ENCODE measurements at places on chromosomes 1 and 21. TPM values are rescaled to one million over a fixed set of nuclear protein-coding genes. Genes with fewer than 3 reads are reported as not detected.

DNA sequence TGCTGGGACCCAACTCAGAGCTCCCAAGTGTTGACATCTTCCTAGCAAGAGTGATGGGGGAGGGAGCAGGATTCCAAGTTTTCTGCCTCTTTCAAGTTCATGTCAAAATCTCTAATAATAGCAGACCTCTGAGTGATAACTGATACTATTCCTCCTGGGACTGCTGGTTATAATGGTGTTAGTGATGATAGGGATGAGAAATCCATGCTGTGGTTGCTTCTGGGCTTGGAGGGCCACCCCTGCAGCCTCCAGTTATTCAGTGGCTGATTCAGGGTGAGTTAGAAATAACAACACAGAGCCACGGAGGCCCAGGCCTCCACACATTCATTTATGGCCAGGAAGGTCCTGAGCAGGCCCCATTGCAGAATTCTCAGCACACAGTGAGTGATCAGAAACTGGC is 40.6 kb upstream of the ARTN start:
- peaks cover 6% of the 10 kb centered on the region for H3K36me3 ChIP-seq
- H3K27me3 ChIP-seq, result no peaks in the 10 kb centered on the region
- no peak overlapping the region for H3K27ac ChIP-seq
- H3K4me3 ChIP-seq, result no peak overlapping the region
- DNase-seq, result no peak

- no peaks in the 10 kb centered on the region for H3K27me3 ChIP-seq
- peak overlapping the region; percentile 96 for H3K27ac ChIP-seq
- H3K4me3 ChIP-seq, result peak overlapping the region; percentile 72
Measured at GRCh38 chr21:16279731-16280581, 550.2 kb downstream of the USP25 start.

ACTN2 gene
- total RNA-seq, result not detected

DNA sequence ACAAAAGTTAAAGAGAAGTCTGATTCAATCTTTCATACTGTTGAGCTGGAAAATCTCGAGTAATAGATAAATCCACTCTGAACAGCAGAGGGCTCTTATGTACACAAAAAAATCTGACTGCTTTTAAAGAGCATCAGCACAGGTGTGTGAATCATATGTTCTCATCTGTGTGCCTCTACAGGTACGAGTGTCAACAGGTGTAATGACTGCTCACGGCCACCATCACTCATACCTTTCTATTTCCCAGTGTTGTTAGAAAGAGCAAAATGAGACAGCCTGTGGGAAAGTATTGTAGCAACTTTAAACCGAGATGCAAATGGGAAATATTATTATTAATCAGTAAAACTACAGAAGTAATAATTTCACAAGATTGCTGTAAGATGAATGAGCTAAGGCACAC is 49.0 kb upstream of the SCAF4 start:
- no peak overlapping the region for H3K4me3 ChIP-seq
- H3K36me3 ChIP-seq, result no peaks in the 10 kb centered on the region
- H3K27me3 ChIP-seq, result no peaks in the 10 kb centered on the region

DNA sequence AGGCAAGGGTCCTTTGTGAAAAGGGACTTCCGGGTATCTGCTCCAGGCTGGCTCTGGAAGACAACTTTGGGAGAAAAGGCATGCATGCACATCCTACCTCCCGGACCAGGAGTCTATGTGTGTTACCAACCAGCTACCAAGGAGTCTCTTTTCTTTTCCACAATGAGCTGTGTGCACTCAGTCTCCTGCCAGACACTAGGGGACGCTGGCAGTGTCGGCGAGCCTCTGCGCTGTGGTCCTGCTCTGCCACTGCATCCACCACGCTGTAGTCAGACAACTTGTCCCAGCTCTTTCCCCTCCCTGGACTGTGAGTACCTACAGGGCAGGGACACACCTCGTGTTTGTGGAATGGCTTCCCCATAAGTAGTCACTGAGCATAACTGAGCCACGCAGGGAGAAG is 5.1 kb upstream of the SSR2 start:
- no peak for DNase-seq
- H3K4me3 ChIP-seq, result no peak overlapping the region
- peaks cover 2% of the 10 kb centered on the region for H3K4me1 ChIP-seq
- no peaks in the 10 kb centered on the region for H3K36me3 ChIP-seq
- peaks cover 9% of the 10 kb centered on the region for H3K27me3 ChIP-seq

DNA sequence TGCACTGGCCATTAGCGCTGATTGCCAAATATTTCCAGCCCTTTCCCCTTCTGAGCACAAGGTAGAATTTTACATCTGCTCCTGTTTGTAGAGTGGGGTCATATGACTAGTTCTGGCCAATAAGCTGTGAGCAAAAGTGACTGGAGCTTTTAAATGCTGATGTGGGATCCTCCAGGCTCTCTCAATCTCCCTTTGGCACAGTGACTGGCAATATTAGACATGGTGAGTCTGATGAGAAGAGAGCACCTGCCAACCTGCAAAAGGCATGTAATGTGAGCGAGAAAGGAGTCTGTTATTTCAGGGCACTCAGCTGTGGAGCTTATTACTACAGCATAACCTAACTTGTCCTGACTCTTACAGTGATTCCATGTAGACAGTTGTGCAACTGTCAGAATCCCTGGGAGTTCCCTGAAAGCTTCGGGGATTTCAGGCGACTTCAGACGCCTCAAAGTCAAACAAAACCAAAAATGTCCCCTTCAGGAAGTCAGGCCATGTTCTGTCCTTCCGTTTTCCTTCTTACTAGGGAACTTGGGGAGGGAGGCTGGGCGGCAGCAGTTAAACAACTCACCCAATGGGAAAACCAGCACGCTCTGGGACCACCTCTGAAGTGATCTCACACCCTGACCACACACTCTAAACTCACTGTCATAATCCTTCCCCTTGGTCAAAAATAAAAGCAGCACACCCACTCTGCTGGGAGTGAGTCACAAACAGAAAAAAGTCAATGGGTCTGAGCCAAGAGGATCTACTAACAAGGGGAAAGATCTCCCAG is 3.6 kb upstream of the RASSF5 start:
- peaks cover 29% of the 10 kb centered on the region for H3K4me1 ChIP-seq
- no peak for DNase-seq
- no peak overlapping the region for H3K27ac ChIP-seq
- no peak overlapping the region for H3K4me3 ChIP-seq

LYST gene
- total RNA-seq, result 23.0 TPM

GRCh38 chr1:246725191-246725590 is 982 bp downstream of the SCCPDH start:
- H3K36me3 ChIP-seq, result peaks cover 33% of the 10 kb centered on the region
- DNase-seq, result no peak
- peak overlapping the region; percentile 95 for H3K4me3 ChIP-seq
- peak overlapping the region; percentile 94 for H3K27ac ChIP-seq

DNA sequence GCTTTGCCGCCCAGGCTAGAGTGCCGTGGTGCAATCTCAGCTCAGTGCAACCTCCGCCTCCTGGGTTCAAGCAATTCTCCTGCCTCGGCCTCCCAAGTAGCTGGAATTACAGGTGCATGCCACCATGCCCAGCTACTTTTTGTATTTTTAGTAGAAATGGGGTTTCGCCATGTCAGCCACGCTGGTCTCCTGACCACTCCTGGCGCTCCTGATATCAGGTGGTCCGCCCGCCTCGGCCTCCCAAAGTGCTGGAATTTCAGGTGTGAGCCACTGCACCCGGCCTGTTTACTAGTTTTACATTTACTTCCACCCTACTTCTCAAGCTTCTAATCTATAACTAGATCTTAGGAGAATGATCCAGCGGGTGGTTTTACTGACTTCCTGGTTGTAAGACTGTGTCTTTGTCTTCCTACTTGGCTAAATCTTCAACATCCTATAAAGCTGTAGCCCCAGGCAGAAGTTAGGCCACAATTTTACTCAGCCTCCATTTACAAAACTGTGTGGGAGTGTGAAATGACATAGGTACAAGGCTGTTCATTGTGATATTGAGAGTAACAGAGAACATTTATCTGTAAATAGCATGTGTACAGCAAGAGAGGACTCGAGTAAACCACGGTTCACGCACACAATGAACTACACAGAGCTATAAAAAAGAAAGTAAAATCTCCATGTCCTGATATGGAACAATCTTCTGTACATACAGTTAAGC is 9.6 kb upstream of the POU2F1 start:
- no peaks in the 10 kb centered on the region for H3K36me3 ChIP-seq
- no peak overlapping the region for H3K4me3 ChIP-seq
- DNase-seq, result no peak
- H3K27ac ChIP-seq, result no peak overlapping the region
- no peaks in the 10 kb centered on the region for H3K4me1 ChIP-seq

PADI2 gene
- total RNA-seq, result 111 TPM

SPRR4 gene
- not detected for total RNA-seq

OR2L3 gene
- total RNA-seq, result not detected

DNA sequence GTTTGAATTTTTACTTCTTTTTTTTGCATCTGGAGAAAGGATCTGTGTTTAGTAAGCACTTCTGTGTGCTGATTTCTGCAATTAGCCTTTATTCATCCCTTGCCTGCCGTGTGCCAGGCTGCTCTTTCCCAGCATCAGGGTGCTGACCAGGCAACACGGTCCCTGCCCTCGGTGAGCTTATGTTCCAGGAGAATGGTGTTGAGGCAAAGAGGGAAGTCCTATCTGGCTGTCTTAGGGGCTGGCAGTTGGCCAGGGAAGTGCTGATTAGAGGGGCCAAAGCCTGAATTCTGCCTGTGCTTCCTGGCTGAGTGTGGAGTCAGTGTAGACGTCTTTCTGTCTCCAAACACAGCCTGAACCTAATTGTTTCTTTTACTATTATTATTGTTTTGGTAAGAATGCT is 187.1 kb downstream of the CAMTA1 start:
- peaks cover 1% of the 10 kb centered on the region for H3K4me1 ChIP-seq
- H3K4me3 ChIP-seq, result no peak overlapping the region
- H3K27ac ChIP-seq, result no peak overlapping the region
- DNase-seq, result no peak

DNA sequence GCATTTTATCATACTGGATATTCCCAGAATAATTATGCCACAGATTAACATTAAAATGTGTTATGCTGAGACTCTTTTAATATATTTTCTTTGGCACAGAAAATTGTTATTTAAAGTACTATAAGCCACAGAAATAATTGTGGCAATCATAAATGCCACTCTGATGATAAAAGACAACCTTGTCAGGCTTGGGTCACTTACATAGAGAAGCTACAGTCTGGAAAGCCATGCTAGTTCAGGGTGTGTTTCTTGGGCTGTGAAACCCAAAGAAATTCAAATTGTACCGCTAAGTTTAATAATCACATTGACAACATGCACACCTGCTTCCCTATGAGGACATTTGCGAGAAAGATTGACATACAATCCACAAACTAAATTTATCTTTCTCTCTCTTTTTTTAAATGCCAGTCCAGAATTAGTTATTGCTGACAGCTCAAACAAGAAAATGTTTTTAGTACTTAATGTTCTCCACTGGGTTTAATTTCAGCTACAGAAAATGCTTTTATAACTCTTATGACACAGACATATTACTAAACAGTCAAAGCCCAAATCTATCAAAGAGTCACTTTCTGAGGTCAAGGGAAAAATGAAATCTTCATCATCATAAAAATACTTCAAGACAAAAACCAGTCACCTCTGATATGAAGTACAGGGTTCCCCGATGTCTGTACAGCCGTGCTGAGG is 38.7 kb downstream of the TTC13 start:
- DNase-seq, result no peak
- peak overlapping the region; percentile 0 for H3K27ac ChIP-seq
- H3K4me1 ChIP-seq, result peaks cover 32% of the 10 kb centered on the region
- peaks cover 4% of the 10 kb centered on the region for H3K36me3 ChIP-seq
- no peak overlapping the region for H3K4me3 ChIP-seq

DNA sequence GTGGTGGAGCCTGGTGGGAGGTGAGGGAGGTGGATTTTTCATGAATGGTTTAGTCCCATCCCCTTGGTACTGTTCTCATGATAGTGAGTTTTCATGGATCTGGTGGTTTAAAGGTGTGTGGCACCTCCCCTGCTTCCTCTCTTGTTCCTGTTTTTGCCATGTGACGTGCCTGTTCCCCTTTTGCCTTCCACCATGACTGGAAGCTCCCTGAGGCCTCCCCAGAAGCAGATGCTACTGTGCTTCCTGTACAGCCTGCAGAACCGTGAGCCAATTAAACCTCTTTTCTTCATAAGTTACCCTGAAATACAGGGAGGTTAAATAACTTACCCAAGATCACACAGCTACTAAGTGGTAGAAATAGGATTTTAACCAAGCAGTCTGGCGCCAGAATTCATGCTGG is 4.3 kb upstream of the HEYL start:
- no peak overlapping the region for H3K27ac ChIP-seq
- H3K4me1 ChIP-seq, result peaks cover 26% of the 10 kb centered on the region
- H3K36me3 ChIP-seq, result no peaks in the 10 kb centered on the region
- DNase-seq, result no peak
- peaks cover 3% of the 10 kb centered on the region for H3K27me3 ChIP-seq

GRCh38 chr1:211495584-211495983 is 3.6 kb upstream of the RD3 start:
- H3K4me3 ChIP-seq, result no peak overlapping the region
- DNase-seq, result no peak
- H3K27me3 ChIP-seq, result peaks cover 14% of the 10 kb centered on the region
- H3K36me3 ChIP-seq, result no peaks in the 10 kb centered on the region

All from osteocyte (in vitro differentiated cells).